NCI-H460 (cell line): ENCODE measurements at places on chromosomes 7 and 10. TPM values are rescaled to one million over a fixed set of nuclear protein-coding genes. Genes with fewer than 3 reads are reported as not detected.

DNA sequence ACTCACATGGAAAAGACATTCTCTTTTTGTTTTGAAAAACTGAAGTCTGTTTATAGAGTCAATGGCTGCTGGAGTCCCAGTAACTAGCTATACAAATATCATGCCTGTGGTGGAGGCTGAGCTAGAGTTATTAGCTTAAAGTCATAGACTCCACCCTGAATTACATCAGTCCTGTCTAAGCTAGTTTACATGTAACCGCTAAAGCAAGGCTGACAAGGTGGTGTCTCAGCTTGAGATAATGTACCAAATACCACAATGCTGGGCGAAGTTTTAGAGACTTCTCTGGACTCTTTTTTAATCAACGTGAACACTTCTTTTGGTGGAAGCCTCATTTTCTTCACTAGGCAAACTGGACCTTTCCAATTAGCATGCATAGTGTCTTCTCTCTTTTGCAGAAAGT lies 219.4 kb downstream of the ANK3 start:
- DNase-seq, result peak; percentile 93

DNA sequence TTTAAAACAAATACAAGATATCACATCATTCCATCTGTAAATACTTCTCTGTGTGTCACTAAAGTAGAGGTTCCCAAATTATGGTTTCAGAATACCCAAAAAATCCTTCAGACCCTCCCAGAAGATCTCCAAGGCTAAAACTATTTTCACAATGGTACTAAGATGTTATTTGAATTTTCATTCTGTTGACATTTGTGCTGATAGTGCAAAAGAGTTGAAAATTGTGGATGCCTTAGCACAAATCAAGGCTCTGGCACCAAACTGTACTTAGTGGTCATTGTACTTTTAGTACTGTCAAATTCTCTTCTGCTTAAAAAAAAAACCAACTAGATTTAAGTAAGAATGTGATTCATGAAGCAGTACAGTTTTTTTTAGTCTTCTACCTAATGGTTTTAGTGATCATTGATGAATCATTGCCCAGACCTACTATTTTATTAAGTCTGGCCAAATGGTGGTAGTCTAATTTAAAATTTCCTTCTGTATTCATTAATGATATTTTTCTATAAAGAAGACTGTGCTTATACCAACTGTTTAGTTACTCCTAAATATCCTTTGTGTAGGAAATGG lies 50.5 kb downstream of the TPST1 start:
- no peak for DNase-seq

- DNase-seq, result no peak
Measured at GRCh38 chr7:28580665-28581064, 168.3 kb downstream of the CREB5 start.

NT5C2 gene
- 170 and 220 TPM in 2 replicates for total RNA-seq

TAS2R60 gene
- total RNA-seq, result not detected in 2 replicates

ST8SIA6 gene
- 0.09 and 0.57 TPM in 2 replicates for total RNA-seq

DNA sequence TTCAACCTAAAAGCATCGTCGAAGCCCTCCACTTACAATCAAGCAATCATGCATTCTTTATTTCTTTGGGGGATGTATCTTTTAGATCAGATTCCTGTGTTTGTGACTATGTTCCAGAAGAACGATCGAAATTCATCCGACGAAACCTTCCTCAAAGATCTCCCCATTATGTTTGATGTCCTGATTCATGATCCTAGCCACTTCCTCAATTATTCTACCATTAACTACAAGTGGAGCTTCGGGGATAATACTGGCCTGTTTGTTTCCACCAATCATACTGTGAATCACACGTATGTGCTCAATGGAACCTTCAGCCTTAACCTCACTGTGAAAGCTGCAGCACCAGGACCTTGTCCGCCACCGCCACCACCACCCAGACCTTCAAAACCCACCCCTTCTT lies 13.8 kb downstream of the GPNMB start:
- DNase-seq, result no peak

MAGI2 gene
- total RNA-seq, result 1.1 and 1.7 TPM in 2 replicates

DNA sequence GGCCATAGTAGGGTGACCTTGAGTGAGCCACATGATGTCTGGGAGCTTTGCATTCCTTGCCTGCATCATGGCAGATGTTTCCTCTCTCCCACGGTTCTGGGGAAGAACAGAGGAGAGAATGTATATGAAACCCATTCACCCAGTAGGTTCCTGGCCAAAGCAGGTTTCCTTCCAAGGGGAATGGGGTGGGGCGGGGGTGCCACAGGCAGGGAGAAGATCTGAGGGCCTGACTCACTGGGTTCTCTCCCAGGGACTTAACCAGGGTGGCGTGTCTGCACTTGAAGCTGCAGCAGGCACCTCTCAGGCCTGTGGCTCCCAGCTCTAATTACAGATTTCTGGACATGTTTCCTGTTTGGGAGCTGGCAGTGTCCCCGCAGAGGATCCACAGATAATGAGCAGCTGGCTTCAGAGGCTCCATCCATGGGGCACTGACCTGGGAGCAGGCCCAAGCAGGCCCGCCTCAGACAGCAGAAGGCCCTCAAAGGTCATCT lies 50.2 kb upstream of the ZMIZ1 start:
- no peak for DNase-seq

EGR2 gene
- total RNA-seq, result 0.26 and 0.32 TPM in 2 replicates

DNA sequence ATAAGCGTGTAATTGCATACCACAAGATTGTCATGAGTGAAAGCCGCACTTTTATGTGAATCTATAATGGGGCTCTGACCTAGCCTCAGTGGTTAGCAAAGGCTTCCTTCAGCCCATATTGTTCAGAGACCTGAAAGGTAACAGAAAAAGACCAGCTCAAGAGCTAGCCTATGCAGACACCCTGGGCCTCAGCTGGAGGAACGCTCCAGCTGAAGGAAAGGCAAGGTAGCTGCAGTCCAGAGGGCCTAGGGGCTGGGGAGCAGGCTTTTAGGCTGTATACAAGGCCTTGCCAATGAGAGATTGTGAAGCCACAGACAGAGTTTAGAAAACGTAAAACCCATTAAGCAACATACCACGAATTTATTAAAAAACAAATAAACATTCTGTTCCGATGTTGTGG lies 246.6 kb upstream of the GHITM start:
- DNase-seq, result no peak

GRCh38 chr7:88399696-88400240 lies 93.1 kb upstream of the STEAP4 start:
- no peak for DNase-seq

DNA sequence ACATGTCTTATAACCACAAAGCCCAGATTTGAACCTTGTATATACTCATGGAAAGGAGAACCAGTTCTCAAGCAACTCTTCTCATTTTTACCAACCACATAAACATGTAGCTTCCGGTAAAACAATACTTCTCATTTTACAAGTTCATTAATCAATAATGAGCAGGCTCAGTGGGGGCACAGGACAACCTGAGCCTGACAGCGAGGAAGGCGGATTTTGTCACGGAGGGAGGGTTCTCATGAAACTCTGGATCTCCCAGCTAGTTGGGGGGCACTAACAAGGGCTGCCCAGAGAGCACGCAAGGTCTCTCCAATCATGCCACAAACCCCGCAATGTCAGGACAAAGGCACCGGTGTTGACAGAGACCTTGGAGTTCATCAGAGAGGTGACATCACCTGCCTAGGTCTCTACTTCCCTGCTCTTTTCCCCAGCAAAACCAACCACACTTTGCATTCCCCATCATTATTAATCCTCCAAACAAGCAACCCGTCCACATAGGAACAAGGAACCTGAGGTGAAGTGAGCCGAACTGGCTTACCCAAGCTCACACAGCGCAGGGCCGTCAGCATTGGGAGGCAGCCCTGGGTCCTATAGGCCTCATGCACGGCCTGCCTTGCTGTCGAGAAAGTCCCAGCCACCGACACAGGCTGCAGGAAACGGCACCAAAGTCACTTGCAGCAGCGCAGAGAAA lies 192.1 kb upstream of the KLF14 start:
- DNase-seq, result no peak

GRCh38 chr7:81449105-81449504 lies 320.7 kb downstream of the HGF start:
- DNase-seq, result no peak

DNA sequence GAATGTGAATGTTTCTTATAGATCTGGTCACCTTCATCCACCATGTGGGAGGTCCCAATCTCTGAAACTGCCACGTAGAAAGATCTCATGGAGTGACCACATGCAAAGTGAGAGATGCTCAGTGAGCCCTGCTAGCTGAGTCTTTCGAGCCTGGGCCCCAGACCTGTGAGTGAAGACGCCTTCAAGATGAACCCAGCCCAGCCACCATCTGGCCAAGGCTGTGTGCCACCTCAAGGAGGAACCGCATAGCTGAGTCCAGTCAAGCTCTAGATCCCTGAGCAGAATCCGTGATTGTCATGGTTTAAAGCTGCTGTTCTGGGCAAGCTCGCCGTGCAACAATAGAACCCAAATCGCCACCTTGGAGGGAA lies 20.2 kb upstream of the PPIF start:
- no peak for DNase-seq

DNA sequence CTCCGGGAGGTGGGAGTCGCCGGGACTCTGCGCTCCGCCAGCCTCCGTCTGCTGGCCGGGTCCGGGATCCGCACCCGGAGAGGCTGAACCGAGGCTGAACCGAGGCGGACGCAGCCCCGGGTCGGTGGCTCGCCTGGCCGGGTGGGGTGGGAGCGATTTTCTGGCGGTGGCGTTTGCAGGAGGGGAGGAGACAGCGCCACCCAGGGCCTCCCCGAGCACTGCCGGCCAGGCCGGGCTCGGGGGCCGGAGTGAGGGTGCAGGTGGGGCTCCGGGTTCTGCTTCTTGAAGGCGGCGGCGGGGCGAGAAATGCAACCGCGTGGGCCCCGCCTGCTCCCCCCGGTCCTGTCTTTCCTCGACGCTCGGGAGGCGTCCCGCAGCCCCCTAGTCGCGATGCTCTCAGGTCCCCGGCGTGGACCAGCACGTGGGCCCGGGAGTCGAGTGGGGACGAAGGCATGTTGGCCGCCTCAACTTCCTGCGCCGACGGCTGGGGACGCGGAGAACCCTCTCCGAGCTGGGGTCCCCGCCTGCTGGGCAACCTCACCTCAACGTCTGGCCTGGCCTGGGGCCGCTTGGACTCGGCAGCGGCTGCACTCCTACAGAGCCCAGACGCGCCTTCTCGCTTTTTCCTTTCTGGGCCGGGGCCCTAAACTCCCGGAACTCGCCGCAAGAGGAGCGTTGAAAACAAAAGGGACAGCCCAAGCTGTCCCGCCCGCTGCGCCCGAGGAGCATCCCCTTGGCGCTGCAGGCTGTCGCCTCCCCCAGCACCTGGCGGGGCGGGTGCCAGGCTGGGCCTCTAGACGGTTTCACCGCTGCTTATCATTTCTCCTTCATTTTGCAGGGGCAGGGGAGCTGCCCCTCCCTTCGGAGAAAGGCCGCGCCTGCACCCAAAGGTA lies 25.2 kb upstream of the VAX1 start:
- no peak for DNase-seq

DNA sequence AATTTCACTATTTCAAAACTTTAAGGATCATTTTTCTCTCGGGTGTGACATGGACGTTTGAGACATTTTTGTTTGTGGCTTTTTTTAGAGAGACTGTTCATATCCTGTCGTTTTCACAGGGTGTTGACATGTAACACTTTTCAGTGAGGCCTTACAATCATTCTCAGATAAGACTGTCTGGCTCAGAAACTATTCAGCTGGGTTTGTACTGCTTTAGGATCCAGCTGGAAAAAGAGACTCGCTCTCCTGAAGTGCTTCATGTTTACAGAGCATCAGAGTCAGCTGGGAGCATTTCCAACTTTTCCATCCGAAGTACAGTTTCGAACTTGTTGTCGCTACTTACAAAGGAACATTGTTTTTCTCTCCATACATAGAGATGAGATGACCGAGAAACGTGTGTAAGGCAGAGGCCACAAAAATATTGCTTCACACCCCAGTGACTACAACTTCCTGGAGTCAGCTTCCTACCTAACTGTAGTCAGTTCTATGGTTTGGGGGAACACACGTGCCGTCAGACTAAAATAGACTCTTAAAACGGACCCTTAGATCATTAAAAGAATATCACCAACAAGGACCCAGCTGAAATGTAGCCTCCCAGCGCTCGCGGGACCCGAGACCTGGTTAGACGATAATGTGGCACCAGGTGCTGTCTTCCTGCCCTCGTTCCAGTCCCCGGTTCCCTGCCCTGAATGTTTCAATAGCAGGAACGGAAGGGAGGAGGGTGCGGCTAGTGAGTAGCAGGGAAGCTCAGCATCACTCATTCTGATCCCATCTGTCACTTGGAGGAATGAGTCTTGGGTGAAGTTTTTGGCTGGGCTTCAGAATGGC lies 78.0 kb downstream of the MKI67 start:
- no peak for DNase-seq

DNA sequence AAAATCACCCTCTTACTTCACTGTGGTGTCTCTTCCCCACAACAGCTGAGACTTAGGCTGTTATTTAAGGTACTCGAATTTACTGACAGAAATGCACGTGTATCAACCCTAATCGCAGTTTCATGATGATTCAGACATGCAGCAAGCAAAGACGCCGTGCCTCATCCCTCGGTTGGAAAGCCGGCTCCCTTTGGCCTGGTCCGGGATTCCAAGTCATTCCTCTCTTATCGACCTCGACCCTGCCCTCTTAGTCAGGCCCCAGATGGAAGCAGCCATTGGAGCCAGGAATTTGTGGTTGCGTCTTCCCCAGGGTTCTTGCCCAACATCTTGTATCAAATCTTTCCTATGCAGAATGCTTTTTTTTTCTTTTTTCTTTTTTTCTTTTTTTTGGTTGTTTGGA lies 229.5 kb downstream of the GATA3 start:
- DNase-seq, result no peak

- no peak for DNase-seq
Measured at GRCh38 chr7:22476824-22477223, 23.2 kb downstream of the STEAP1B start.

EIF5AL1 gene
- 0.30 and 0.40 TPM in 2 replicates for total RNA-seq

DNA sequence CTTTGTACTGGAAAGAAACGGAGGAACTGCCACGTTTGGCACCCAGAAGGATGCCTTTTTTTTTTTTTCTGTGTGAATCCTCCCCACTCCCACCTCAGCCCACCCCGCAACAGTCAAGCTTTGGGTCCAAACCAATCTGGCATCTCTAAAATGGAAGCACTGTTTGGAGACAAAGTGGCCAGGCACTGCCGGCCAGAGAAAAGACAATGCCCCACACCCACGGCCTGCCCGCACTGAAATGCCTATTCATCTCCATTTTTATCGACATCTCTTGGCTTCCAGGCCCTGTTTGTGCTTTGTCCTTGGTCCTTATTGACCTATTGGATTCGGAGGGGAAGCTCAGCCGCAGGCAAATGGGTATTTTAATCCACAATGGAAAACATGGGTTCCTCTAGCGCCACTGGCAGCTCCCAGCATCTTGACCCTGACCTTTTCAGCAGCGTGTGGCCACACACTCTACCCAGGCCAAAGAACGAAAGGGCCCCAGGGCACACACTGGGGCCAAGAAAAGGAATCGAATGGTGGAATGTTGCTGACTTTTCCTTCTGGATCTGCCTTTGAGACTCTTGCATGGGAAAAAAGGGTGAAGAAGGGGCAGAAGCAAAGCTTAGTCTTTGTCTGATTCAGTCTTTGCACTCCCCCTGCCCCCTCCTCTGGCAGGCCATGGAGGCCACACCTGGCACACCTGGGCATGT lies 162.6 kb upstream of the CDCA7L start:
- no peak for DNase-seq

BMI1 gene
- total RNA-seq, result 44.4 and 46.9 TPM in 2 replicates

- no peak for DNase-seq
Measured at GRCh38 chr10:4144817-4145216, 359.8 kb upstream of the KLF6 start.
